LoVo (cell line): ENCODE measurements at places on chromosomes 6 and 20.

GRCh38 chr20:62117658-62118057 lies 4.6 kb upstream of the LSM14B start:
- no peak for DNase-seq

- DNase-seq, result no peak
These were observed 481.6 kb downstream of the PRKN start for GRCh38 chr6:162245830-162246420.

GRCh38 chr6:40536442-40536841 lies 50.7 kb downstream of the LRFN2 start:
- no peak for DNase-seq

DNA sequence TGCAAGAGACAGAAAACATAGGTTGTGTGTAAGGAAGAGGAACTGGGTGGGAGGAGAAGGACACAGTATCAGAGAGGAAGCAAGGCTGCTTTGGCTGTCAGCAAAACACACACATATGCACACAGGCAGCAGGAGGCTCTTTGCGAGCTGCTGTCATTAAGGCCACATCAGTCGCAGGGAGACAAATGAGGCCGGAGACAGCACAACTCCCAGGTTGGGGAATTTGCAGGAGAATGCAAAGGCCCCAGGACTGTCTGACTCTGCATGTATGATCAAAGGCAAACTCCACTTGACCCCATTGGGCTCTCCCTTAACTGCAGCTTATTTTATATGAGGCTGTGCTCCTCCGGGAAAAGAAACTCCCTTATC lies 35.3 kb downstream of the METTL24 start:
- DNase-seq, result no peak

DNA sequence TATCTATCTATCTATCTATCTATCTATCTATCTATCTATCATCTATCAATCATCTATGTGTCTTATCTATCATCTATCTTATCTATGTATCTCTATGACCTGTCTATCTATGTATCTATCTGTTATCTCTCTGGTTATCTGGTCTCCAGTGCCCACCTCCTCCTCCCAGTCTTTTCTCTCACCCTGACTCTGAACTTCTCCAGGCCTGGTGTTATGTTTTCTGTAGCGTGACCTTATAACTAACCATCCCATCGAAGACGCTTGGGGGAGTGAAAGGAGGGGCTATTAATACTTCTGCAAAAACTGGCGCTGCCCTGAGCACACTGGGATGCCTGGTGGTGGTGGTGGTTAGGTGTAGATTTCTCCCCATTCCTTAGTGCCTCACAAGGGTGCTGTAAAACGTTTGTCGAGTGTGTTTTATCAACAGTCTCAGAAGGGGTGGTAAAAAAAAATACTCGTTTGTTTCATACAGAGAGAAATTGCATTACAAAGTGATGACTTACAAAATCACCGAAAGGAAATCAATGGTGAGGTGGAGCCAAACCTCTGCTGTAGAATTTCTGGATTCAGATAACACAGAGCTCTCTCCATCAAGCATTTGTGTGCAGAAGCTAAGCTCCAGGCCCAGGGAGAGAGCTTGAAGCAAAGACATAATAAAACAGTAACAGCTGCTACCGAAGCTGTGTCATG lies 156.2 kb downstream of the BCAS1 start:
- no peak for DNase-seq

DNA sequence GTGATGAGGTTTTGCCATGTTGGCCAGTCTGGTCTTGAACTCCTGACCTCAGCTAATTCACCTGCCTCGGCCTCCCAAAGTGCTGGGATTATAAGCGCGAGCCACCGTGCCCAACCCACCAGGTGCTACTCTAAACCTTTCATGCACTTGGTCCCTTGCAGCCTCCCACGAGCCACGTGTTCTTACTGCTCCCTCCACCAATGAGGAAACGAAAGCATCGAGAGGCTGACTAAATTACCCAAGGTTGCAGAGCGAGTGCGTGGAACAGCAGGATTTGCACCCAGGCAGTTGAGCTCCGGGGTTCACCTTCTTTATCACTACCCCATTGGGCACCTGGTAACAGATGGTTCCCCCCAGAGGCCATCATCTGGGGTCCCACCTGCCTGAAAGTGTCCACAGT lies 208.3 kb downstream of the LY86 start:
- no peak for DNase-seq

DNA sequence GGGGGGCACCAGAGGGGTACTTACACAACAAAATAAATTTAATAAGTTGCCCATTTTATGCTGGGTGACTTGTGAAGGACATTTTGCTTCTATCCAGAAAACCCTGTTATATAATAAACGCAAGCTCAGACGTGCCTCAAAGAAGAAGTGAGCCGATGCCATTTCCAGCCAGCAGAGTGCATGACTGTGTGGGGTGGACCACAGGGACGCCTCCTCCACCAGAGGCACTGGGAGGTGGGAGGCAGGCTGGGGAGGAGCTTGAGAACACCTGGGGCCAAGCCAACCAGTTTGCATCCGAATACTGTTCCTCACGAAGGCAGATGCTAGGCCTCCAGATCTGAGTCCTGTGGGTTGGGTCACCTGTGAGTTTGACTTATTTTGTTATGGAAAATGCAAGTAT lies 363.8 kb downstream of the RNGTT start:
- DNase-seq, result no peak
